ENCODE measurements at places on chromosomes 3 and 15.

DNA sequence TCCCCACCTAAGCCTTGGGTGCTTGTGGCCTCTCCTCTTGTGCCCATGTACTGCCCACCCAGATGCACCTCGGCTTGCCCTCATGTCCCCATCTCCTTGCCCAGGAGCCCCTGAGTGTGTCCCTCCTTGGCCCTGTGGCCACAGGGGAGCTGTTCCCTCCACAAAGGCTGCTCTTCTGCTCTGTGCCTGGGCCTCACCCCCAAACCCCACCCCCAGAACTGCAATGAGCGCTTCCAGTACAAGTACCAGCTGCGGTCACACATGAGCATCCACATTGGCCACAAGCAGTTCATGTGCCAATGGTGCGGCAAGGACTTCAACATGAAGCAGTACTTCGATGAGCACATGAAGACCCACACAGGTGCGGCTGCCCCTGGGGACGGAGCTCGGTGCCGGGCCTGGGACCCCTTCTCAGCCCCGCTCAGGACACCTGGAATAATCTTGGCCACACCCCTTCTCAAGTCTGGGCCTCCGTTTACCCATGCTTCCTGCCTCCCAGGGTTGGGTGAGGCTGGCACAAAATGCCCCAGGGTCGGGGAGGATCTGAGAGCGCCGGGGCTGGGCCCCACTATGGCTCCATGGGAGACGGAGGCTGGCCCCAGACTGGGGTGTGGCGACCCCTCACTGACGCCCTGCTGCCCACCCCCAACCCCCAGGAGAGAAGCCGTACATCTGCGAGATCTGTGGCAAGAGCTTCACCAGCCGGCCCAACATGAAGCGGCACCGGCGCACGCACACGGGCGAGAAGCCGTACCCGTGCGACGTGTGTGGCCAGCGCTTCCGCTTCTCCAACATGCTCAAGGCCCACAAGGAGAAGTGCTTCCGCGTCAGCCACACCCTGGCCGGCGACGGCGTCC, 10.3 kb downstream of the ZBTB47 start:
- DNase-seq: no peak

GRCh38 chr3:78729946-78730345, 1037.9 kb downstream of the ROBO1 start:
- no peak for DNase-seq

DNA sequence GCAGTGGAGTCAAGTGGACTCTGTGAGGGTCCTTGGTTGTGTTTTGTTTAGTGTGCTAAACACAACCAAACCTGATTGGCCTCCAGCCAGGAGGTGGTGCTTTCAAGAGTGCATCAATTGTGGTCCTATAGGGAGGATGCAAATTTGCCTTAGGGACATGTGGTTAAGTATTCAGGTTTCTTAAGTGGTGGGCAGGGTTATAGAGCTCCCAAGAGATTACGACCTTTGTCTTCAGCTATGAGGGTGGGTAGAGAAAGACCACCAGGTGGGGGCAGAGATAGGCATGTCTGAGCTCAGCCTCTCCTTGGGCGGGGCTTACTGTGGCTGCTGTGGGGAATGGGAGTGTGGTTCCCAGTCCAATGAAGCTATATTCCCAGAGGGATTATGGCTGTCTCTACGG, 186.6 kb downstream of the SQOR start:
- DNase-seq: no peak

DNA sequence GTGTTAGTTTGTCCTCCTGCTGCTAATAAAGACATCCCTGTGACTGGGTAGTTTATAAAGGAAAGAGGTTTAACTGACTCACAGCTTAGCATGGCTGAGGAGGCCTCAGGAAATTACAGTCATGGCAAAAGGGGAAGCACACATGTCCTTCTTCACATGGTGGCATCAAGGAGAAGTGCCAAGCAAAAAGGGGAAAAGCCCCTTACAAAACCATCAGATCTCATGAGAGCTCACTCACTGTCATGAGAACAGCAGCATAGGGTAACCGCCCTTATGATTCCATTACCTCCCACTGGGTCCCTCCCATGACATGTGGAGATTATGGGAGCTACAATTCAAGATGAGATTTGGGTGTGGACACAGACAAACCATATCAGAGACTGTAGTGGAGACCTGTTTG, 27.0 kb downstream of the TM2D3 start:
- DNase-seq: no peak

GRCh38 chr15:80061582-80061981, 2.1 kb downstream of the ZFAND6 start:
- no peak for DNase-seq

- DNase-seq: peak; percentile 39
These were observed 664 bp upstream of the PIK3CA start for GRCh38 chr3:179147514-179147872.

DNA sequence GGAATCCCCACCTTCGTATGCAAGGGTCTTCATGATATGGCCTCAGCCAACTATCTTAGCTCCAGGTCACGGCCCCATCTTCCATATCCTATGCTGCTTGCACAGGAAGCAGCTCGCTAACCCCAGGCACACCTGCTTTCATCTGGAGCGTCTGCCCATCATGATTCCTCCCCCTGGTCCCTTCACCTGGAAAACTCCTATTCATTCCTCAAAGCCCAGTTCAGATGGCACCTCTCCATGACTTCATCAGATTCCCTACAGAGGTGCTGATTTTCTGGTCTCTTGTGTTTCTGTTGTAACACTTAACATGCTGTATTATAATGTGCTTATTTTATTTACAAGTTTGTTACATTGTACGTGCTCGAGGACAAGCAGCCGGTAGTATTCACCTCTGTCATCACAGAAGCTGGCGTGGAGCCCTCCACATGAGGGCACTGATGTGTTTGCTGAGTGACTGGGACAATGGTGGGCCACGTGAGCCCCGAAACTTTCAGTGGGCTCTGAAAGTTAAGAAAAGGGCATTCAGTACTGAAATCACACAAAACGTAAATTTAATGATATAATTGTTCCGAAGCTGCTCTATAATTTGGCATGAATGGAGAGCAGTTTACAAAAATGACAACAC, 16.2 kb downstream of the MUC20 start:
- no peak for DNase-seq

Data from GM23338 (cell line).